ENCODE measurements at places on chromosomes 6 and 20. TPM values are rescaled to one million over a fixed set of nuclear protein-coding genes. Genes with fewer than 3 reads are reported as not detected.
A peak's percentile ranks its signal among the peaks of the same experiment; 100 is the strongest.

DNA sequence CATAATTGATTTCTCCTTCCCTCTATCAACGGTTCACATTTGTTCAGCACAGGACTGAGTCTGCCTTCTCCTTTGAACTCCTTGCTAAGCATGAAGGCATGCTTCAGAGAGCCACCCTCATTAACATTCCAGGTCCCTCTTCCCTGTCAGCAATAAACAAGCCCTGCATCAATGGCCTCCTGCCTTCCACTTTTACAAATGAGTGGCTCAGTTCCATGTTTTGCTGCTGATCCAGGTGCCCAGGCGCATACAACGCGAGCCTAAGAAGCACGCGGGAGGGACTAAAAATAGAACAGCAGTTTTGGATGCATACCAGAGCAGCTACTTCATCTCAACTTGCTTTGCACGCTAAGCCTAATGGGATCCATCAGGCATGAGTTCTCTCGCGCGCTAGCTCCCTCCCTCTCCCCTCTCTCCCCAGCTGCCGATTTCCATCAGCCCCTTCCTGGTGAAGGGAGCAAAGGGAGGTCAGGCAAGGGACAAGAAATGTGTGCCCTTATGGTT is 53.4 kb downstream of the TRAF3IP2 start:
- peak; percentile 94 for DNase-seq

DNA sequence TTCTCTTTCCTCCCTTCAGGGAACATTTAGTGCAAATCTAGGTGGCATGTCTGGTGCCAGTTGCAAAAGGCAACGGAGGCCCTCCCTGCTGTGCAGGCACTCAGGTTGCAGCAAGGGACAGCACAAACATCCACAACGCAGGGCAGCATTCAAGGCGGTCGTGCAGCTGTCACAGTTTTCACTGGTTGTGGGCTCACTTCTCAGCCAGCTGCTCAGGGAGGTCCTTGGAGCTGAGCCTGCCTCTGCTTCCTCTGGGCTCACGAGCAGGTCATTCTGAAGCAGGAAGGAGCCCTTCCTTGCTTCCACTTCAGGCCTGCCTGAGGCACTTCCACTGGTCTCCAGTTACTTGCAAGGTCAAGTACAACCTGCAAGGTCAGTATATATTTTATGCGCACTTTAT is 3.8 kb upstream of the NPEPL1 start:
- no peak for DNase-seq

DNA sequence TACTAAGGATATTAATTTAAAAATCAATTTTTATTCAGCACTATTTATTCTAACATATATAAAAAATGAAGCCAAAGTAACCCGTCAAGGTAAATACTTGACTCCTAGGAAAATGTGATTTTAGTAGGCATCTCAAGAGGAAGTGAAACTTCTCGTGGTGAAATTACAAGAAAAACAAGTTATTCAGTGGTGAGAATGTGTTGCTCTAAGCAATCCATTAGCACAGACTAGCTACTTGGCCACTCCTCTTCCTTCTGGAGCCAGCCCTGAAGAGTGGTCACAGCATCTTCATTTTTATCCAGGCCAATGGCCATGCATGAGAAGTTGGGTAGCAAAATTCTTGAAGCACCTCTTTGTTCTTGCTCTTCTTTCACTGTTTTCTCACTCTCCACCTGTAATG is 40.4 kb upstream of the GFRAL start:
- DNase-seq: no peak

GRCh38 chr6:112343977-112344376 is 3.2 kb upstream of the RFPL4B start:
- no peak for DNase-seq

DNA sequence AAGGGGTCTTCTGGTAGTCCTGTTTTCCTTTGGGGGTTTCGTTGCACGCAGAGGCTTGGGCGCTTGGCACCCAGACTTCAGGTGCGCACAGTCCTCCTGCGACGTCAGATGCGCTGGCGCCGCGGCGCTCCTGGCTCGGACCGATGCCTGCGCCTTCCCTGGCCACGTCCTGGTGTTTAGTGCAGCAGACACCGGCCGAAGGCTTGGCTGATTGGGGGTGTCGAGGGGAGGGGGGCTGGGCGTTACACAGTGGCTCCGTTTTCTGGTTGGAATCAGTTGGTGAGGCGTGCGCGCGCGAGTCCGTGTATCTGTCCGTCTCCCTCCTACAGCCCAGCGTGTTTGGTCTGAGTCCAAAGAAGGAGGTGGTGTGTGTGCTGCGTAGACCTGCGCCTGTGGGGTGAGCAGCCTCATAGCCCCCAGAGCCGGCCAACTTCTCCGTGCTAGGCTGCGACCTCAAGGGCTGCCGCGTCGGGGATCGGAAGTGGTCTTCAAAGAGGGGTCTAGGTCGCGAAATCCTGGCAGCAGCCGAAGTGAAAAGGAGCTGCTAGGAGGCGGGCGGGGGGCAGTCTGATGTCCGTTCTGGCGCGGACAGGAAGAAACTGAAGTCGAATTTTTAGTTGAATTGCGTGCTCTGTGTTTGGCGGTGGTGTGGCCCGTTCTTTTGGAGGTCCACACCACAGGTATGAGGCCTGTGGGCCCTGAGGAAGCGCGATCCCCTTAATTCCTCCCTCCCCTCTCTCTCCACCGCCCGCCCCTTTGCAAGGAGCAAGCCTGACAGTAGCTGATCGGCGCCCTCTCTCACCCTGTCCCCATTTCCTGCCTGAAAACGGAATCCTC is 1.5 kb downstream of the SYNDIG1 start:
- DNase-seq: no peak

DNA sequence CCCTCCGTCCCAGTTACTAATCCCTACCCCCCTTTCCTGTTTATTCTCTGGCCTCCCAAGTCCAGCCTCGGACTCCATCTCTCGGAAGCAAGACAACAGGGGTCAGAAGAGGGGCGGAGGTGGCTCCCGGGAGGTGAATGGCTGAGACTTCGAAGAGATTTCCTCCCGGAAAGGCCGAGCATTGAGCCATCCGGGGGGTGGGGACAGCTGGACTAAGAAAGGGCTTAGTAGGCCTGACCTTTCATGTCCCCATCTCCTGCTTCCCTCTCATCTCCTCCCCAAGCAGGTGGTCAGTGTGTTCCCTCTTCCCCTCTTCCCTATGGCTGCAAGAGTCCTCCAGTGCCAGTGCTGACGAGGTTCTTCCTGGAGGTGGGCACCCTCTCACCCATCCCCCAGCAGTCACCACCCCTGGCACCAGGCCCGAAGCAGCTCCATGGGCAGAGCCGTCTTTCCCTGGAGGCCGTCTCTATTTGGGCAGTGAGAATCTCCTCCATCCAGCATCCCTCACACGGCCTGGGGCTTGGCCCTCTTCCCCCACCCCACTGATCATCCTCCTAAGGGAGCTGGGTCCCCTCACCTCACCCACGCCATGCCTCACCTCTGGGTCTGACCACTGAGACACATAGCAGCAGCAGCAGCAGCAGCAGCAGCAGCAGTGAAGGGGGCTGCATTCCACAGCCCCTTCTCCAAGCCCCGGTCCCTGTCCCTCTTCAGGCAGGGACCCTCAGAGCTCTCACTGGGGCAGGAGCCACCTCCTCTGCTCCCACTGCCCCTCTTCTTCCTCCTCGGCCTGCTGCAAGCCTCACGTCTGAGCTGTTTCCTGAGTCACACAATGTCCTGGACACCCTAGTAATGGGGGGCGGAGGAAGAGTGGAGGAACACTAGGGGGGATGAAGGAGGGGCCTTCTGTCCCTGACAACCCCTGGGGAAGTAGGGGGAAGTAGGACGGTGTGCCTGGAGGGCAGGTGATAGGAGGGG is at the start of gene NOTCH4:
Gene NOTCH4, minus strand, starts transcription at position 810 of the 978 bp plus-strand sequence. Its CDS starts 139 bp downstream, at position 671.
- DNase-seq: no peak

- DNase-seq: no peak
Observed at GRCh38 chr6:43196337-43196736, 14.3 kb downstream of the CUL9 start.

- DNase-seq: no peak
Observed at GRCh38 chr6:151143806-151144205, 96.0 kb upstream of the AKAP12 start.

DNA sequence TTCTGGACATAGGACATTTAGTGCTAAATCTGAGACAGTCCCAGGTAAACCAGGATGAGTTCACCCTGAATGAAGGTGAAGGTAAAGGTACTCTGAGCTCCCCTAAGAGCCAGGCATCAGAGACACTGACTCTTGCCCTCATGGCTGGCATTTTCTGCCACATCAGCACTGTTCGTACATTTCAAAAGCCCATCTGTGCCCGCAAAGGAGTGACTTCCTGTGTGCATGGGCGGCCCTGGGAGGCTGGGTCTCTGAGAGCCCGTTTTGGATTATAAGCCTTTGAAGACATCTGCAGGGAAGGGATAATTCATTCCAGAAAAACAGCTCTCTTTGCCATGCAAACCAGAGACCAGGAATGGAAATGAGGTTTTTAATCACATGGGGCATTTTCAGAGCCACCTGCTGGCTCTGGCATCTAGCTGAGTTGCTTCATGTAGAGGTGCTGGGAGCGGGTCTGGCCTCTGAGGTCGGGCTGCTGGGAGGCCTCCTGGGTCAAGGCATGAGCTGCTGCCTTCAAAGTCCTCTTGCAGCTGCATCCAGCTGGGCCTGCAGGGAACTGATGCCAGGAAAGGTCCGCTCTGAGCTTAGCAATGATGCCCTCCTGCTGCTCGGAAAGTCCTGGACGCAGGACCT is 348.3 kb downstream of the DHX35 start:
- DNase-seq: no peak

- DNase-seq: no peak
Observed at GRCh38 chr6:148934539-148934938, 187.7 kb downstream of the UST start.

- no peak for DNase-seq
Observed at GRCh38 chr6:67897998-67898607, 737.0 kb upstream of the ADGRB3 start.

DNA sequence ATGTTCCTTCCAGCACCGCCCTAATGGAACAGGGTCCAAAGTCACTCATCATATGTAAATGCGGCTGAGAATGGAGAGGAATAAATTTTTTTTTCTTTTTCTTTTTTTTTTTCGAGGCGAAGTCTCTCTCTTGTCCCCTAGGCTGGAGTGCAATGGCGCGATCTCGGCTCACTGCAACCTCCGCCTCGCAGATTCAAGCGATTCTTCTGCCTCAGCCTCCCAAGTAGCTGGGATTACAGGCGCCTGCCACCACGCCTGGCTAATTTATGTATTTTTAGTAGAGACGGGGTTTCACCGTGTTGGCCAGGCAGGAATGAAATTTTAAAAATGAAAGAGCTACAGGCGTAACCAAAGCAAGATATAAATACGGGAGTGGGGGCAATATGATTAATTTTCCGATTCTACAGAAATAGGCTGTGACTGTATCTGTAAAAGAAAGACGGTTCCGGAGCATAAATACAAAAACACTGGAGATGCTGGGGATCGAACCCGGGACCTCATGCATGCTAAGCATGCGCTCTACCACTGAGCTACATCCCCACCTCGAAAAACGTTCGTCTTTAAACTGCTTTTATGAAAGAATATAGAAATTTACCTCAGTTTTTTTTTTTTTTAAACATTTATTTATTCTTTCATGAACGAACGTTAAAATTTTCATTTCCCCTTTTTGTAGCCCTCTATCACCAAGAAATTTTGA is 132.2 kb downstream of the GPX5 start:
- no peak for DNase-seq

DNA sequence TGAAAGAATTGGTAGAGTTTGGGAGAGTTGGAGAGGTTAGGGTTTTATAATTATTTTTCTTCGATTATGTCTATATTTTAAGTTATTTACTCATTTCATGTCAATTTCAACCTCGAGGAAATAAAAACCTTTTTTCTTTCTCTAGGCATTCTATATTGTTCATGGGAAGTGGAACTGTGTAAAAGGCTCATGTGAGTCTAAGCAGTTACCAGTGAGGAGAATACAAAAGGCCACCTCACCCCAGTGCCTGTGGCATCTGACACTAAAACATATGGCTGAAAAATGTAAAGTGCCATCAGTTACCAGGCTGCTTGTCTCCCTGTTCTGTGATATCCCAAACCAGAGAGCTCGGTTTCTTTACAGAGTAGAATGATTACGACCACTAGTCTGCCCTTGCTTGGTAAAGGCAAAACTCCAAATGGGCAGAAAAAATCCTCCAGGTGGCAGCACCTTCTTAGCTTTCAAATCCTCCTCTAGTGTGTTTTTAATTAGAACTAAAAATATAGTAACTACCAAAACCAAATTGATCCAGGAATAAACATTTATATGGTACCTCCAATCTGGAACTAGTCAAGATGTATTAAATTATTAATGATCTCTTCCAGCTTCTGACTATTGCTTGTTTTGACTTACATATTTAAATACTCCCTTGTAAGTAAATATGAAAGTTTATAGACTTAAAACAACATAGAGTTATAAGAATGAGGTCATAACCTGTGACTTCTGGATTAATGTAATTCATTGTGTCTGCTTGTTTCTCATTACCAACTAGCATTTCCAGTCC is 122.6 kb upstream of the MCHR2 start:
- peak; percentile 38 for DNase-seq

The TRERF1 gene
- total RNA-seq: 1.4 TPM

All from kidney epithelial cell (primary cell).